ENCODE measurements at places on chromosomes 4 and X.
A peak's percentile ranks its signal among the peaks of the same experiment; 100 is the strongest.

DNA sequence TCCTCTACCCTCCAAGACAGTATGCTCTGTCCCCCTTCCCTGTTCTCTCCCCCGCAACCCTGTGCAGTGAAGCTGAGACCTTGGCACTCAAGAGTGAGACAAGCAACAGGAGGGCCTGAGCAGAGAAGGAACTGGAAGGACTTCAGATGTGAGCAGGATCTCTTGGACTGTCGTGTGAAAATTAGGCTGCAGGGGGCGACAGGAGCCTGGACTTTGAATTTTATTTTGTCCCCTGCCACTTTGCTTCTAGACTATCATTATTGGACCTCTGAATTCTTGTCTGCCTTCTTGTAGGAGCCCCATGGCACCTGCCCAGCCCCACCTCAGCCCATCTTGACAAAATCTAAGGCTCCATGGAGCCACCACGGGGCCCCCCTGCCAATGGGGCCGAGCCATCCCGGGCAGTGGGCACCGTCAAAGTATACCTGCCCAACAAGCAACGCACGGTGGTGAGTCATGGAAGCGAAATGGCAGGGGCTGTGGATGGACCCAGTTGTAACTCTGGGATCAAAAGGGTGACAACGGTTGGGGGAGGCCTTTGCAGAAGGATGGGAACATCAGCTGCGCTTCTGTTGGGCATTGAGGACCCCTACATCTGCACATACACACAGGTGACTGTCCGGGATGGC is 1.7 kb downstream of the ARAF start:
- peaks cover 31% of the 10 kb centered on the region for H3K36me3 ChIP-seq
- no peak overlapping the region for H3K27ac ChIP-seq
- DNase-seq, result no peak
- no peak overlapping the region for H3K4me3 ChIP-seq

DNA sequence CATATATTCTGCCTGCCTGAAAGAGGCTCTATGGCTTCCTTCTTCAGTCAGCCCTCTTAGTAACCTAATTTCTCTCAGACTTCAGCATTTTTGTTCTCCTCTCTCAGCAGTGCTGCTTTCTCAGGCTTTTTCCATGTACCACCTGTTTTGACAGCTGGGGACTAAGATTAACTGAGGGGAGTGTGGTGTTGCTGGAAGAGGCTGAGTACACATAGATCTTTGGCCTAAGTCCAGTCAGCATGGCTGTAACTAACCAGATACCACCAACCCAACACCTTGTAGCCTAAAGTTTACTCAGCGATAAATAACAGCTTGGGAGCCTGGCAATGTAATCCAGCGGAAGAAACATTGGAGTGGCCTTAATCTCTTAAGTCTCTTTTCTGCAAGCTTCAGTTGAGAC is 85.5 kb downstream of the RTL3 start:
- no peak for DNase-seq
- no peaks in the 10 kb centered on the region for H3K4me1 ChIP-seq
- H3K36me3 ChIP-seq, result no peaks in the 10 kb centered on the region
- H3K4me3 ChIP-seq, result no peak overlapping the region
- no peak overlapping the region for H3K27ac ChIP-seq

GRCh38 chr4:112853662-112854256 is 195.7 kb upstream of the ANK2 start:
- no peaks in the 10 kb centered on the region for H3K27me3 ChIP-seq
- no peaks in the 10 kb centered on the region for H3K4me1 ChIP-seq

- H3K4me1 ChIP-seq, result no peaks in the 10 kb centered on the region
- no peaks in the 10 kb centered on the region for H3K36me3 ChIP-seq
- no peak for DNase-seq
- no peak overlapping the region for H3K27ac ChIP-seq
- H3K4me3 ChIP-seq, result no peak overlapping the region
Observed at GRCh38 chr4:142474398-142475087, 371.6 kb downstream of the INPP4B start.

DNA sequence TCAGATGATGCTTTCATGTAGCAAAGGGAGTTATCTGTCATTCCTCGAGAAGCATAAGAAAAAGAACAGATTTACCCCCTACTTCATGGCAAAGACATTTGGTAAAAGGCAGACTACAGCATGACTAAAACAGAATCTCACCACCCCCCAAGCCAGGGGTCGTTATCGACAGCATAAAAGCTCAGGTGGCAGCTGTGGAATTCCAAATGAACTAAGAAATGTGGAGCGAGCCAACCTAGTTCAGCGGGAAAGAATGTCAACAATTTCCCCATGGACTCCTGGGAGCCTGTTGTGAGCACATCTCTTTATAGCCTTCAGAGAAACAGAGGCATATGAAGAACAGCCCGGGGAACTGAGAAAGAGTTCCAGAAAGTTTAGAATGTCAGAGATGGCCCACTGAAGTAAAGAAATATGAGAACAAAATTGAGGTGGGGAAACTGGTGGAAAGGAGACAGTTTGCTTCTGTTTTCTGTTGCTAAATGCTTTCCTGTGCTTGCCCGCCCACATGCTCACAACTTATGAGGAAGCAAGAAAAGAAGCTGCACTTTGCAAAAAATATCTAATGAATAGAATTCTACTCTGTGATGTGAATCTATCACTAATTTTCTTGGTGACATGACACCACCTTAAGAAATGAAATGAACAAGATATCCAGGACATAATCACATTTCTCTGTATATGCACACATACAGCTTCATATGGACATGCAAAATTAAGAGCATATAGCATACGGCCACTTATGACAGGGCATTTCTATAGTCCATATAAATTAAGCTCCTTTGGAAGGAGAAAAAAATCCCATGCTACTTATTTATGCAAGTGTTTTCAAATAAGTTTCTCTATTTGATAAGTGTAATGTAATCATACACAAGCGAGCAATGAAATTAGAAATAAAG is 135.3 kb upstream of the MID1 start:
- no peak for DNase-seq
- H3K36me3 ChIP-seq, result no peaks in the 10 kb centered on the region
- H3K4me3 ChIP-seq, result no peak overlapping the region
- H3K27ac ChIP-seq, result no peak overlapping the region
- H3K27me3 ChIP-seq, result no peaks in the 10 kb centered on the region

GRCh38 chrX:30659421-30659820 is 6.2 kb downstream of the GK start:
- H3K27ac ChIP-seq, result no peak overlapping the region
- no peaks in the 10 kb centered on the region for H3K4me1 ChIP-seq
- no peak for DNase-seq
- no peaks in the 10 kb centered on the region for H3K36me3 ChIP-seq
- H3K4me3 ChIP-seq, result no peak overlapping the region
- H3K27me3 ChIP-seq, result no peaks in the 10 kb centered on the region

DNA sequence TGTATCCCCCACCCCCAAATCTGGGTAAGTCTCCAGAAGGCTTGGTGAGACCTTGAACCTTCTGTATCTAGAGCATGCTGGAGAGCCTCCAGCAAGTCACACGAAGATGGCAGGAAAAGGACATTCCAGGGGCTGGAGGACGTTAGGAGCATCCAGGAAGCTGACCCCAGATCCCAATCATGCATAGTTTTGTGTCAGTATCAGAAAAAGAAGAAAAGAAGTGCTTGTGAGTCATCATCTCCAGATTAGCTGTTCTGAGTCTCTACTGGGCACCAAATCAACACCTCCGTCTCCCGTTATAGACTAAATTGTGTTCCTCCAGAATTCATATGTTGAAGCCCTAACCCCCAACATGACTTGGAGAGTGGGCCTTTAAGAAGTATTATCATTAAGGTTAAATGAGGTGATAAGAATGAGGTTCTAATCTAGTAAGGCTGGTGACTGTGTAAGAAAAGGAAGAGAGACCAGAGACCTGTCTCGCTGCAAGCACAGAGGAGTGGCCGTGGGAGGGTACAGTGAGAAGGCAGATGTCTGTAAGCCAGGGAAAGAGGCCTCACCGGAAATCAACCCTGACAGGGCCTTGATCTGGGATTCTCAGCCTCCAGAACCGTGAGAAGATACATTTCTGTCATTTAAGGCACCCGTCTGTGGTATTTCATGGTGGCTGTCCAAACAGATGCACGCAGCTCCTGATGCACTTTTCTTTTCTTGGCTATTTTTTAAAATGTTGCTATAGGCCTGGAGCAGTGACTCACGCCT is 38.1 kb upstream of the CLDN24 start:
- H3K4me1 ChIP-seq, result no peaks in the 10 kb centered on the region
- no peaks in the 10 kb centered on the region for H3K27me3 ChIP-seq
- DNase-seq, result no peak
- no peaks in the 10 kb centered on the region for H3K36me3 ChIP-seq
- no peak overlapping the region for H3K4me3 ChIP-seq

GRCh38 chr4:185464183-185464582 is 7.3 kb downstream of the CCDC110 start:
- no peak overlapping the region for H3K4me3 ChIP-seq

DNA sequence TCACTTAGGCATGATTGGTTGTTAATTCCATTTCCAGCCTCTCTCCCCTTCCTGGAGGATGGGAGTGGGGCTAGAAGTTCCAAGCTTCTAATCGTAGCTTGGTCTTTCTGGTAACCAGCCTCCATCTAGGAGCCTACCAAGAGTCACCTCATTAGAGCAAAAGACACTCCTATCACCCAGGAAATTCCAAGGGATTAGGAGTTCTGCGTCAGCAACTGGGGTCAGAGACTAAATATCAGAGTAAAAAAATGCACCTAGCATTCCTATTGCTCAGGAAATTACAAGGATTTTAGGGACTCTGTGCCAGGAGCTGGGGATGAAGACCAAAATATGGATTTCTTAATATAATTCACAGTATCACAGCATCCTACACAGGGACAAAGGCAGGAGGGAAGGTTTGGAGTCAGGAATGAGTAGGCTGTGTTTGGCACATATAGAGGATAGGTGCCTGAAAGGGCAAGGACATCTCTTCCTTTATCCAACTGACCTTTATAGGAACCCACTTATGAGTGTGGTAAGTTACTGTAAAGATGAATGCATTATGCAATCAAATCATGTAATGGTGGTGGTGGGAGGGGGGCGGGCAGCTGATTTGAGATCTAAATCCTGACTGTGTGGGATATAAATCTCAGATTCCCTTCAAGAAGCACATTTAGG is 30.5 kb upstream of the LIMCH1 start:
- no peaks in the 10 kb centered on the region for H3K36me3 ChIP-seq
- DNase-seq, result no peak
- H3K27ac ChIP-seq, result peak overlapping the region; percentile 28
- H3K4me3 ChIP-seq, result no peak overlapping the region
- H3K4me1 ChIP-seq, result peaks cover 13% of the 10 kb centered on the region
- H3K27me3 ChIP-seq, result no peaks in the 10 kb centered on the region

- no peaks in the 10 kb centered on the region for H3K27me3 ChIP-seq
- H3K4me3 ChIP-seq, result no peak overlapping the region
- no peaks in the 10 kb centered on the region for H3K36me3 ChIP-seq
- no peaks in the 10 kb centered on the region for H3K4me1 ChIP-seq
Observed at GRCh38 chrX:1679238-1679637, 64.4 kb downstream of the ASMT start.

DNA sequence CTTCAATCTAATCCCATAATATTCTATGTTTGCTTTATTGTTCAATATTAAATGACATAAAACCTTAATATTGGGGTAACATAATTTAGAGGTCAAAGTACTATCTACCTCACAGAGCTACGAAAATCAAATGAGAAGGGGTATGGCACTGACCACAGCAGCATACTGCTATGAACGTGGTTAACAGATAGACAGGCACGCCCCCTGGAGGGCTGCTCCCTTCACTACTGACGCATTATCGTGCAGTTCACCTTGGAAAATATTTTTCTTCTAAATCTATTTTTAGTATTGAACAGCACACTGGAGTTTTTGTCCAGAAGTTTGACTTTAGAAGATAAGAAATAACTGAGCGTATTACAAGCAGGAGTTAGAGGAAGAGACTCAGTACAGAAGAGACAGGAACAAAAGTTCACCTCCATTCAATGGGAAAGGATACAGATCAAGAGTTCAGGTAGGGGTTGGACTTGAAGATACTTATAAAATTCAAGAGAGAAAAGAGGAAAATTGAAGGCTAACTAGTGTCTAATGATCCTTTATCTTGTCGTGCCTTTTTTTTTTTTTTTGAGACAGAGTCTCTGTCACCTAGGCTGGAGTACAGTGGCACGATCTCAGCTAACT is 22.7 kb downstream of the MAP9 start:
- no peak overlapping the region for H3K27ac ChIP-seq
- no peaks in the 10 kb centered on the region for H3K36me3 ChIP-seq
- DNase-seq, result peak; percentile 58
- no peaks in the 10 kb centered on the region for H3K4me1 ChIP-seq
- no peaks in the 10 kb centered on the region for H3K27me3 ChIP-seq

DNA sequence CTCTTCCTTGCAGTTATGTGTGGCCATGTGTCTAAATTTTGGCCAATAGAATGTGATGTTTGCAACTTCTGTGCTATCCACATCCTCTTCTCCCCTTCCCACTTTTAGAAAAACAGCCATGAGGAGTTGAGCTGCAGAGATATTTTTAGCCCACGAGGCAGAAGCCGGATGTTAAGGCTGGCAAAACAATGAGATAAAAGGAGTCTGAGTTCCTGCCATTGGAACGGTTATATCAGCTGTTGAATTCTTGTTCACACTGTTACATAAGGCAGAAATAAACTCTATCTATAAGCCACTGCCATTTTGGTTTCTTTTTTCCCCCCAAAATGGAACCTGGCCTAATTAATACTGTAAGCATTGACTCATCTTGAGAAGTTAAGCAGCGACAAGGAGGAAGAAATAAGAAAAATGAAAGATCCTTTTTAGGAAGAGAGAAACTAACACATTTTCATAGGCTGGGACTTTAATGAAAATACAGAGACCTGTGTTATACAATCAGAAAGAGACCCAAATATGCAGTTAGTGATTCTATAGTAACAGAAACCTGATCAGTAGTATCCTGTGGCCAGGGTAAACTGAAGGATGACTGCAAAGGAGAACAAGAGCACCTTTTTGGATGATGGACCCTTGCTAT is 200.5 kb downstream of the INPP4B start:
- no peak overlapping the region for H3K27ac ChIP-seq
- DNase-seq, result no peak
- H3K27me3 ChIP-seq, result no peaks in the 10 kb centered on the region
- H3K4me3 ChIP-seq, result no peak overlapping the region
- H3K4me1 ChIP-seq, result no peaks in the 10 kb centered on the region

DNA sequence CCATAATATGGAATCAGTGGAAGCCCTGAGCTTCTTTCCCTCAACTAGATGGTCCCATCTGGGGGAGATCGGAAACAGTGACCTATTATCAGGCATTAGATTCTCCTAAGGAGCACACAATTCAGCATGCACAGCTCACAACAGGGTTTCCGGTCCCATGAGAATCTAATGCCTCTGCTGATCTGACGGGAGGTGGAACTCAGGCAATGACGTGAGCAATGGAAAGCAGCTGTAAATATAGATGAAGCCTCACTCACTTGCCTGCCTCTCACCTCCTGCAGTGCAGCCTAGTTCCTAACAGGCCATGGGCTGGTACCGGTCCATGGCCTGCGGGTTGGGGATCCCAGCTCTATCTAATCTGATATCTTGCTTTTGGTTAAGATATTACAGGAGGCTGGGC is 88.9 kb downstream of the COX7B2 start:
- no peaks in the 10 kb centered on the region for H3K27me3 ChIP-seq
- no peak for DNase-seq
- H3K4me3 ChIP-seq, result no peak overlapping the region
- no peaks in the 10 kb centered on the region for H3K4me1 ChIP-seq
- H3K27ac ChIP-seq, result no peak overlapping the region

- H3K27ac ChIP-seq, result no peak overlapping the region
- H3K4me3 ChIP-seq, result no peak overlapping the region
- H3K4me1 ChIP-seq, result no peaks in the 10 kb centered on the region
- H3K36me3 ChIP-seq, result no peaks in the 10 kb centered on the region
- no peaks in the 10 kb centered on the region for H3K27me3 ChIP-seq
Observed at GRCh38 chr4:76354517-76355473, 48.3 kb downstream of the STBD1 start.

GRCh38 chrX:114152801-114153200 is 431.1 kb upstream of the HTR2C start:
- H3K36me3 ChIP-seq, result no peaks in the 10 kb centered on the region
- no peak overlapping the region for H3K4me3 ChIP-seq
- DNase-seq, result no peak
- no peaks in the 10 kb centered on the region for H3K4me1 ChIP-seq
- no peak overlapping the region for H3K27ac ChIP-seq

Measured in upper lobe of left lung (tissue), 6 donors.